Stimulated activated CD4-positive, alpha-beta T cell treated with anti-CD3 and anti-CD28 coated beads, Interleukin-1b, Interleukin-23, amount 100 ng/mL, for 48 hours (primary cell): ENCODE measurements at places on chromosomes 3 and 15.

- peak; percentile 100 for DNase-seq
These were observed 345 bp upstream of the CDV3 start for GRCh38 chr3:133573054-133573628.

DNA sequence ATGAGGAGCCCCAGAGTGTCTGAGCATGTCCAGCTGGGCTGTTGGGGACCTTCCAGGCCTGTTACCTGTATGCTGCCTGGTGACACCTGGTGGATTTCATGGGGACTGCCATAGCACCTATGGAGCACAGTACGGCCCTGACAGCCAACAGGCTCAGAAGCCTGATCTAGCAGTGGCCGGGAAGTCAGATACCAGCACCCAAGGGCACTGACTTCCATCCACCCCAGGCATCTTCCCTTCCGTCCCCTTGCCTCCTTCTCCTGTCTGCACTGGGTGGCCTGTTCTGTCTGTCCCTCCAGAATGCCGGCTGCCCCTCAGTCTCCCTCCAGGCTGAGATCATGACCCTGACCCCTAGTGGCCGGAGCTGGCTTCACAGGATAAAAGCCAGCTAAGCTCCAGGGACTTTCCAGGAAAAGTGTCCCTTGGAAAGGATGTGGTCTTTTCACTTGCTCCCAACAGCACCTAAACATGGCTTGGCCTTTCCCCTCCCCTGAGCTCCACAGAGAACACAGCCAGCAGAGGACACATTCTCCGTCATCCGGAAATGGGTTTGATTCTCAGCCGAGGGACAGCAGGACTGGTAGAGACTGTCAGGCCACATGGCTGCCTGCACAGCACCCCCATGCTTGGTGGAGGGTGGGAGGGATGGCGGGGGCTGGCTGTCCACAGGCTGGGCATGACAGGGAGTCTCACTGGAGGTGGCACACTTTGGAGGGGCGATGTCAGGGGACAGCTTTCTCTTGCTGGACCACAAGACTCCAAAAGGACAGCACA lies 9.5 kb downstream of the RPS17 start:
- DNase-seq = peak; percentile 69

DNA sequence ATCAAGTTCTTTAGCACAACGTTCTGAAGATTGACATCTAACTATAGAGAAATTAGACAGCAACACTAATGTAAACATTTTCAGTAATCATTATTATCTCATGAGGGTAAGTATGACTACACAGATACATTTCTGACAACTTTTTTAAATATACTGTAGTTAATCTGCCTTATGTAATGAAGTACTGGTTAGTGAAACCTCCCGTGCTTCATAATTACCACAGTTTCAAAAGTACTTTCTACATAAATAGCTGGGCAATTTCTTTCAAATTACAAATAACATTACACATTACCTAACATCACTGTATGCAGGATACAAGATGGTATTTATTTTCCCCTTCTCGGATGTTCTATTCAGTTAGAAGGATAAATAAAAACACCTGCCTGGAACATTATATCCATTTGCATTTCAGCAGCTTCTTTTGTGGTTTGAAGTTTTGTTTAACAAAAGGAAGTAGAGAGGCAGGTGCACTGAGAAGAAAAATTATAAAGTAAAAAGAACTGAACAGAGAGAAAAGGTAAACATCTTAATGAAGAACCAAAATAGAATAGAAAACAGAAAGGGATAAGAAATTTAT lies 1241.5 kb upstream of the GBE1 start:
- DNase-seq = no peak

DNA sequence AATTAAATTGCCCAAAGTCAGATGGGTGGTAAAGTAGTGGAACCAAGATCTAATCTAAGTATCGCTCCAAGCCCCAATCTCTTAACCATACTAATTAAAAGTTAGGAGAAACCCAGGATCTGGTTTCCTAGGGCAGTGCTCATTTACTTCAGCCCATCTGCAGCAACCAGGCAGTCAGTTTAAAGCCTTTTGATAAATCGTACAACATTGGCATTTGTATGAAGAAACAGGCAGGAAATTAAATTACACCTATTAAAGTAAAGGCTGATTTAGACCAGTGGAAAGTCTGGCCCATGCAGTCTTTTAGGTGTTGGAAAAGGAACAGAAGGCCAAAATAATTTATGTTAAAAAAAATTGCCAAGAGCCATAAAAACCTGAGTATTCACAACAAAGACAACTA lies 594.4 kb upstream of the UBE2E2 start:
- no peak for DNase-seq

- DNase-seq = no peak
These were observed 213.2 kb upstream of the NR2F2 start for GRCh38 chr15:96117270-96117669.

- no peak for DNase-seq
These were observed 123.9 kb downstream of the GALK2 start for GRCh38 chr15:49293941-49294340.

DNA sequence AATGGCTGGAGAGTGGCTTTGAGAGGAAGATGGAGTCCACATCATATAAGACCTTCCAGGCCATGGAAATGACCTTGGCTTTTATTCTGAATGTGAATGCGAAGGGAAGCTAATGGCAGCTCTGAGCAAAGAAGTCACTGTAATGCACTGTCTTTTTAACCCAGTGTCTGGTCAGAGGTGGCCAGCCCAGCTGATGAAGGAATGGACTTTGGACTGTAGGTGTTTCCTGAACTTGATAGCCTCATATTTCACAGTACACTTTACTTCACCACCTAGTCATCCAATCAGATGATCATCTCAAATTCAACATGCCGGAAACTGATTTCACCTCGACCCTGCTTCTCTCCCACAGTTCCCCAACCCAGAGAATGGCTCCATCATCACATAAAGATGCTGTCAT lies 33.4 kb downstream of the DCLK3 start:
- no peak for DNase-seq

DNA sequence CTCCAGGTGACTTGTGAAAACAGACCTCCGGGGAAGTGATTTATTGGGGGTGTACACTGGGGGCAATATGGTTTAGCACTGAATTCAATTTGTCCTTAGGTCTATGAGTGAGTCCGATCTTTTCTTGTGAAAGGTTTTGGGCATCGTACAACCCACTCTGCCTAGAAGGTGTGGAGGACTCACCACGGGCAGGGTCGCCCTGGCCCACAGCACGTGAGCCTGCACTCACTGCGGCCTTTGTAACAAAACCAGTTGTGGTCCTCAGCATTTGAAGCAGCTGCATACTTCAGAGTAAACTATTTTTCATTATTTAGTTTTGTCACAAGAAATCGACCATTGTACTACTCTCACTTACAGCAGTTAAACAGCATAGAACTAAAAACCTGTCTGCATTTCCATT lies 72.6 kb upstream of the BLM start:
- DNase-seq = no peak

GRCh38 chr15:92821491-92822116 lies 78.5 kb upstream of the CHD2 start:
- no peak for DNase-seq

GRCh38 chr15:51739061-51739712 lies 1.7 kb upstream of the LYSMD2 start:
- no peak for DNase-seq

DNA sequence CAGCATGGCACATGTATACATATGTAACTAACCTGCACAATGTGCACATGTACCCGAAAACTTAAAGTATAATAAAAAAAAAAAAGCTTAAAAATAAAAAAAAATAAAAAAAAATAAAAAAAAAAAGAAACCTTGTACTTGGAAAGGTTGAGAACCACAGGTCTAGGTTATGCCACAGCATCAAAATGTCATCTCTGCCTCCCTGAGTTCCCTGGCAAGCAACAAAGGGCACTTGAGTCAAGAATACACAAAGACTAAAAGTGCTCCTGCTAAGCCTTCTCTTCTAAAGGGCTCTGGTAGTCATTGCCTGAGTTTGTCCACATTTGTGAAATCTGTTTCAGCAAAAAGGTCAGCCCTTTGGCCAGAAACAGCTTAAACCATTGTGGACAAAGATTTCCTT lies 395.8 kb upstream of the CCDC54 start:
- DNase-seq = no peak

DNA sequence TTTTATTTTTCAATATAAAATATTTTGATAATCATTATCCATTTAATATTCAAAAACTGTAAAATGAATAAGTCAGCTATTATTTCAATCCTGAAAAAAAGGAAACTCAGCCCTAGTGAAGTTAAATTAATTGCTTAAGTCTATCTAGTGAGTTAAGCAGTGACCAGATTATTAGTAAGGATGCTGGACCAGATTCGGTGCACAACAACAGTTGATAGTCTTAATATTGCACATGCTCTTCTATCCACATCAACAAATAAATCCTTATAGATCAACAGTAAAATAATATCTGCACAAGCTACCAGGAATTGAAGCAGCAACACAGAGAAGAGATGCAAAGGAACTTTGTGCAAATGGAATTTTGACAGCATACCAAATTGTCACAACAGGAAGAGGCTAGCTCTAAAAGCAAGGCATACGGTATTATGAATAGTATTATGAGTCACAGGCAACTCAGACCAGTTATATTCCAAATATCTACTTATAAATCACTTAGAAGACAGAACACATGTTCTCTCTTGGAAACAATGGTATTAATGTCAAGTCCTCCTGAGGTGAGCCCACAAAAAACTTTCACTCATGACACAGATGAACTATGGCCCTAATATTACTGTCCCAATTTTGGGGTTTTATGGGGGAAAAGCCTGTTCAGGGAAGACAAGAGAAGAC lies 24.9 kb downstream of the VPS13C start:
- DNase-seq = no peak

DNA sequence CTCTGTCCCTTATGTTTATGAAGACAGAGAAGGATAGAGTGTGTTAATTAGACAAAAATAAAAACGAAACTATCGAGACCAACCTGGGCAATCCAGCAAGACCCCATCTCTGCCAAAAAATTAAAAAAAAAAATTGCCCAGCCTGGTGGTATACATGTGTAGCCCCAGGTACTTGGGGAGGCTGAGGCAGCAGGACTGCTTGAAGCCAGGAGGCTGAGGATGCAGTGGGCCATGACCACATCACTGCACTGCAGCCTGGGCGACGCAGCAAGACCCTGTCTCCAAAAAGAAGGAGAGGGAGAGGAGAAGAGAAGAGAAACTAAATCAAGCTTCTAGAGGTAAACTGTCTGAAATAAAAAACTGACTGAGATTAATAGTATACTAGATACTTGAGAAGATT lies 32.1 kb downstream of the DLG1 start:
- no peak for DNase-seq

DNA sequence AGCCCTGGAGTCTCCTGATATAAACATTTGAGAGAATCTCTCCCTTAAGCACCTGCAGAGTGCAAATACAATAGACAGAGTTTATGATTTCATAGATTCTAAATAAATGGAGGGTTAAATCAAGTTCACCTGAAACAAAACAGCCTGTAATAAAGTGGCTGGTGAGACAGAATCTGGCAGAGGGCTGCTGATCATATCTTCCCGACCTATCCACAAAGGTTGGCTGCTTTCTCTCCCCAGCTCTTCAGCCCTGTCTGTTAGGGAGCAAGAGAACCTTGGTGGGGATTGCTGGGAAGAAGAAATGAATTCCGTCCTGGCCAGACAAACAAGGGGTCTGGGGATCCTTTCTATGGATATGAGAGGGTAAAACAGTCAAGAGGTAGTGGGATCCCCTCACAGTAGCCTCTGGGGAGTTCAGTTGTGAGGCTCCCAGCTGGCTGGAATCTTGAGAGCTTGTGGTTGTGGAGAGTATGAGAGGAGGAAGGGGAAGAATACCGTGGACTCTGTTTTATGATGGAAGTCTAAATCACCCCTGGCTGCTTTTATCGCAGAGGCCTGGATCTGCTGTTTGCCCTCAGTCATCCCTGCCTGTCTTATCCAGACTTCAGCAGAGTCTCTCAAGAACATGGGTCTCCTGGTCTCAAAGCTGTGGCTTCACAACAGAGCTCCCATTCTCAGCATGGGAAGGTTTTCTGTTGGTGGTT lies 451.3 kb downstream of the NTRK3 start:
- DNase-seq = no peak

GRCh38 chr3:127573912-127574311 lies 16.6 kb downstream of the TPRA1 start:
- no peak for DNase-seq

- no peak for DNase-seq
These were observed 8.0 kb downstream of the ZBTB20 start for GRCh38 chr3:115139072-115139471.

GRCh38 chr3:22724420-22724819 lies 478.7 kb upstream of the UBE2E2 start:
- no peak for DNase-seq

DNA sequence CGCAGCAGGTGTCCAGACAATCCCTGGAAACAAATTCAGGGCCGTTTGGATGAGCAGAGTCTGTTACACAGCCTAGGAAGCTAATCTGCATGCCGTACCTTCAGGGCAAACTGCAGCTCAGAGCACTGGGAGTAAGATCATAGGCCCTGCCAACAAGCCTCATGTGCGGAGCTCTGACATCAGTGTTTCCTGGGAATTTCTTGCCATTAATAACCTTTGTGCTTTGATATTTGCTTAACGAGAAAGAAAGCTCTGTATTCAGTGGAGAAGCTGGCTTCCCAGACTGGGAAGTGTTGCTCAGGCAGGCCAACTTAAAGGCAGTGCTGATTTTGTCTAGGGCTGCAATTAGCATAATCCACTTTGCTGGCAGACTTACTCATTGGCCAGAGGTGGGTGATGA lies 116.1 kb upstream of the KLHL25 start:
- DNase-seq = no peak

GRCh38 chr3:63521657-63522056 lies 130.8 kb upstream of the SNTN start:
- no peak for DNase-seq

DNA sequence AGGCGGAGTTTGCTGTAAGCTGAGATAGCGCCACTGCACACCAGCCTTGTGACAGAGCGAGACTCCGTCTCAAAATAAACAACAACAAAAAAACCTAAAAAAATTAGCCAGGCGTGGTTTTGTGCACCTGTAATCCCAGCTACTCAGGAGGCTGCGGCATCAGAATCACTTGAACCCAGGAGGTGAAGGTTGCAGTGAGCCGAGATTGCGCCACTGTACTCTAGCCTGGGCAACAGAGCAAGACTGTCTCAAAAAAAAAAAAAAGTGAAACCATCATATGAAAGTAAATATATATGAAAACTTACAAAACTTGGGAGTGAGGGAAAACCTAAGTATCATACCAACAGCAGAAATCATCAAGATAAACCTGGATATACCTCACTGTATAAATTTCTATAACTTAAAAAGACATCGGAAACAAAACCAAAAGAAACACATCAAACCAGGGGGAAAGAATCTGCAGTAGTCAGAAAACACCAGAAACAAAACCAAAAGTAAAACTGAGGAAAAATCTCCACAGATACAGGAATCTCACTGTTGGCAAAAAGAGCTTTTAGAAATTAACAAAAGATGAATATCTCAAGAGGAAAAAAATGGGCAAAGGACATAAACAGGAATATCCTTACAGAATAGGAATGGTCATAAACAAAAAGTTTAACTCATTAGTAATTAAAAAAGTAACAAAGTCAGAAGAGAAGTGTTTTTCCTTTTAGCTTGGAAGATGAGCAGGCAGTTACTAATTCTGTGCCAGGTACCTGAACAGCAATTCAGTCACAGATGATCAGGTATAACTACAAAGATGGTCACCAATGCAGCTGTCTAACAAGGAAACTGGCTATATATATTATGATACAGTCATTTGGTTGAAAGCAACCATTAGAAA lies 41.3 kb downstream of the ETV5 start:
- no peak for DNase-seq
